ENCODE measurements at places on chromosomes 12 and 14.

- DNase-seq = no peak
Measured at GRCh38 chr12:15627995-15628945, 160.9 kb downstream of the EPS8 start.

DNA sequence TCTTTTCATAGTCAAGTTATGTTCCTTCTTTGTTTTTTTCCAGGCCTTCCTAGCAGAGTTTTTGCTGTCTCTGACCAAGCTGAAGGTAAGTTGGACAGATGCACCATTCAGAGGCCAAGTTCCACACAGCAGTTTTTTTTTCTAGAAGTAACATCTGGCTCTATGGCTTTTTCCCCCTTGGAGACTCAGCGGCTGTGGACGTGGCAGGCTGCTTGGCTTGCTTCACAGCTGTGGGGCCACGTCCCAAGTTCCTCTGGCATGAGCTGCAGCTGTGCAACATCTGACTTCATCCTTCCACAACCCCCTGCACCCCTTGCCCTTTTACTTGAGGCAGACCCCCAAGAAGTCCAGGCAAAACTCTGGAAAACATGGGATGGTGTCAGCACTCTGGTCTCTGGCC, 24.2 kb upstream of the RHOJ start:
- DNase-seq = no peak

GRCh38 chr12:68175557-68176061, 16.1 kb upstream of the IFNG start:
- DNase-seq = no peak

DNA sequence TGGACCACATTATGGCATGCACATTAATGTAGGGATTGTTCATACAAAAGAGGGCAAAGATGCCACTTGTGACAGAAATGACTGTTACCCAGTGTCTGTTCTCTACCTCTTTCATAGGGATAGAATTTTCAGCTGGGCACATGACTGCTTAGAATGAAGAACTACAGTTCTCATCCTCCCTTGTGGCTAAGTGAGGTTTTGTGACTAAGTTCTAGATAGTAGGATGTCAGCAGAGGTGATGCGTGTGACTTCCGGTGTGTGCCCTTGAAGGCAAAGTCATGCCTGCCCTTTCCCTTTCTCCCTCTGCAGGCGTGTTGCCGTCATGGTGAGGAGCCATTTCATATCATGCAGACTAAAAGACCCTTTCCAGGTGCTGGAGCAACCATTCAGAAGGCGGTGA, 99.3 kb downstream of the CACNA1C start:
- no peak for DNase-seq

GRCh38 chr14:103116636-103117035, 6.6 kb upstream of the TNFAIP2 start:
- DNase-seq = no peak

DNA sequence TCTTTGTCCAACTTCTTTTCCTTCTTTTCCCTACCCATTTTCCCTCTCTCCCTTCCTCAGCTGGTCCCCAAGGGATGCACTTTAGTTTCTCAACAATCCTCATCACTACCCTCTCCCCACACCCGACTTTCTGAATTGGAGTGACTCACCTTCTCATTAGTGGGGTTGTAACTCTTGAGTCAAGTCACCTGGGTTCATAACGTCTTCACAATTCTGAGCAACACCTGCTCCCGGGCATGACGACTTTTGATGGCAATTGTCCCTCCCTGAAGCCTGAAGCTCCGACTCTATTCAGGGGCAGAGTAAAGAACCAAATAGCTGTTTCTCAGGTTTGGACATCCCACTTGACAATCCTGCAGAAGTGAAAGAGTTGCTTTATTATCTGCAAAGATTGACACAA, 82.7 kb upstream of the OTX2 start:
- no peak for DNase-seq
